ENCODE measurements at places on chromosomes 3 and 15.

- DNase-seq = no peak
Measured at GRCh38 chr3:102114264-102114979, 265.1 kb downstream of the NFKBIZ start.

- no peak for DNase-seq
Measured at GRCh38 chr3:10025205-10026083, 793 bp upstream of the FANCD2 start.

GRCh38 chr3:45593708-45594601, 596 bp upstream of the LIMD1 start:
- peak; percentile 59 for DNase-seq

DNA sequence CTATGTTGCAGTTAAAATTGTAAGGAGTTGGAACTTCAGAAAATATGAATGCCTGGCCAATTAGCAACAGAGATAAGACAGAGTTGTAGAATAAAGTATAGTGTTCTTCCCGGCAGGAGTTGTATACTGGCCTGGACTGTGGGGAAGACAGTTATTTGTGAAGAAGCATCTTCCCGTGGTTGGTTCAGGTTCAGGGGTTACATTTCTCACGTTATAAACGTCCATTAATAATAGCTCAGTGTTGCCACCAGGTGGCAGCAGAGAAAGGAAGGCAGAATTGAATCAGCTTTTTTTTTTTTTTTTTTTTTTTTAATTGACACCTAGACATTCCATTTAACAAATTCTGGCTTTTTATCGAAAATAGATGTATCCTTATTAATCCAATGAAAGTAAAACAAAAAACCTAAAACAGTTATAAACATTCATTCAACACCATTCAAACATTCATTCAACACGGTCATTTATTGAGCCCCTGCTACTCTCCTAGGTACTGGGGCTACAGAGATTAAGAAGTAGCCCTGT, 66.4 kb upstream of the NR2E3 start:
- DNase-seq = peak; percentile 16

GRCh38 chr3:158911586-158911985, 109.7 kb downstream of the MFSD1 start:
- no peak for DNase-seq

GRCh38 chr15:56344336-56344735, 20.9 kb upstream of the TEX9 start:
- DNase-seq = no peak

GRCh38 chr3:50415816-50416215, 56.5 kb upstream of the TMEM115 start:
- DNase-seq = no peak

- DNase-seq = no peak
Measured at GRCh38 chr15:30885814-30886213, 17.9 kb upstream of the FAN1 start.

DNA sequence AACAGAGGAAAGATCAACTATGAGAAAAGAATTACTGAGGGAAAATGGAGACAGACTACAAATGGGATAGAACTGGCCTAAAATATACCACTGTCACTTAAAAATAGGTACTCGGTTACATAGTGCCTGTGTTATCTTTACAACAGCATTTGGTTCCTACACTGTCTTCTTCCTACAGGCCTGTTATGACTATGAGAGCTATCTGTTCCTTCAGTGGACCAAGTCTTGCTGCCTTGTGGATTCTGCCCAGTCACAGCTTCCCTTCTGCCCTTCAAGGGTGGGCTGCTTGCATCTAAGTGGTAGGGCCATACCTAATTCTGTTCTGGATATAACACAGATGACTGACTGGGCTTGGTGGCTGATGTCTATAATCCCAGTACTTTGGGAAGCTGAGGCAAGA, 13.8 kb upstream of the ARHGEF3 start:
- DNase-seq = no peak

GRCh38 chr3:137812023-137812422, 47.9 kb downstream of the SOX14 start:
- DNase-seq = no peak

GRCh38 chr15:92097474-92098178, 244.1 kb downstream of the SLCO3A1 start:
- peak; percentile 82 for DNase-seq

DNA sequence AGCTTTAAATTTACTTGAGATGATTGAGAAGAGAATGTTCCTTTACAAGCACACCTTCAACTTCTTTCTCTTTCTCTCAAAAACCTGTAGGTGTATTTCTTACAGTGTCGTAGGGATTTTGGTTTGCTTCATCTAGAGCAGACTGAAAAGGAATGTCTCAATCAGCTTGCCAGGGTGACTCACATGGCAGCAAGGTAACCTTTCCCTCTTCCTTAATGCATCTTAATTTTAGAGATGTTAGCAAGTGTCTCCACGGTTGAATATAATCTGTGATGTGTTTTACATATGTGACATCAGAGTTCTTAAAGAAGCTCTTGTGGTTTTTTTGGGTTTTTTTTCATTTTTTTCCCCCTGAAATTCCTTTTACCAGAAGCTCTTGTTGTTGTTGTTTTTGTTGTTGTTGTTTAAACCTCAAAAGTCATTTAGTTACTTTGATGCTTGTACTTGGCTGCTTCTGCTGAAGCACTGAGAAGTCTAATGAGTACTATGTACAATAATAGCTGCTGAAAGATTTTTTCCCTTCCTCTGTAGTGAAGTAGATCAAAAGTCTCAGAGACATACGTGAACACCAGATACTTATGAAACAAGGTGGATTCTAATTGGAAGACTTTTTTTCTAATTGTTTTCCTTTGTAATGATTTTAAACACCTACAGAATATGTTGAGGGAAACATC, 83.1 kb downstream of the RETNLB start:
- DNase-seq = no peak

- DNase-seq = no peak
Measured at GRCh38 chr15:33242669-33243191, 48.2 kb upstream of the FMN1 start.

DNA sequence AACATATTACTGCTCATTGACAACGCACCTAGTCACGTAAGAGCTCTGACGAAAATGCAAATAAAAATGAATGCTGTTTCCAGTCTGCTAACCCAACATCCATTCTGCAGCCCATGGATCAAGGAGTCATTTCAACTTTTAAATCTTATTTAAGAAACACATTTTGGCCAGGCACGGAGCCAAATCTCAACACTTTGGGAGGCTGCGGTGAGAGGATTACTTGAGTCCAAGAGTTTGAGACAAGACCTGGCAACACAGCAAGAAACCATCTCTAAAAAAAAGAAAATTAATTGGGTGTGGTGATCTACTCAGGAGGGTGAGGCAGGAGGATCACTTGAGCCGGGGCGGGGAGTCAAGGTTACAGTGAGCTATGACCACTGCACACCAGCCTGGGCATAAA, 22.4 kb upstream of the TM4SF19 start:
- no peak for DNase-seq

DNA sequence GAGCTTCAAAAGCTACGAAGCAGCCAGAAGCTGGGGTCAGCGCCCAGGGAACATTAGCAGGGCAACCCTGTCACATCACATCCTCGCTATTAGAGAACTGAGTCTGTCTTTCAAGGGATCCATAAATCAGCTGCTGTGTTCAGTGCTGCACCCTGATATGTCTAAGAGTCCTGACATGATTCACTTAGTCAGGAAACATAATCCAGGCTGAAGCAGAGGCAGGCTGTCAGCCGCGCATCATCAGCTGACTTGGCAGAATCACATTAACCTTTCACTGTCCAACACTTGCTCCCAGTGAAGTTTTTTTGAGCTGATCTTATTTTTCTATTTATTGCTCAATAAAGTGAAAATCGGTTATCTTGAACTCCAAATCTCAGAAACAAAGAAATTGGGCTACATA, 23.5 kb downstream of the MYH15 start:
- DNase-seq = no peak

- no peak for DNase-seq
Measured at GRCh38 chr15:31975830-31976229, 54.5 kb upstream of the CHRNA7 start.
